ENCODE measurements at places on chromosomes 13 and 19. TPM values are rescaled to one million over a fixed set of nuclear protein-coding genes. Genes with fewer than 3 reads are reported as not detected.

CLIP3 gene
- 10.9 TPM for total RNA-seq

PSPN gene
- total RNA-seq, result 0.22 TPM

- H3K27me3 ChIP-seq, result no peaks in the 10 kb centered on the region
- DNase-seq, result no peak
- no peak overlapping the region for H3K27ac ChIP-seq
Measured at GRCh38 chr19:42200116-42200715, 17.3 kb downstream of the DEDD2 start.

GRCh38 chr13:67120872-67121531, 109.1 kb downstream of the PCDH9 start:
- no peak overlapping the region for H3K4me3 ChIP-seq
- DNase-seq, result no peak
- H3K27me3 ChIP-seq, result no peaks in the 10 kb centered on the region
- H3K36me3 ChIP-seq, result no peaks in the 10 kb centered on the region

GRCh38 chr13:33108620-33109019, 92.4 kb downstream of the KL start:
- peaks cover 35% of the 10 kb centered on the region for H3K36me3 ChIP-seq
- no peak overlapping the region for H3K4me3 ChIP-seq
- peak; percentile 85 for DNase-seq
- H3K27me3 ChIP-seq, result no peaks in the 10 kb centered on the region
- peaks cover 51% of the 10 kb centered on the region for H3K4me1 ChIP-seq

NUDT19 gene
- total RNA-seq, result 19.5 TPM

IL4I1 gene
- total RNA-seq, result not detected

ZNF729 gene
- total RNA-seq, result not detected

DNA sequence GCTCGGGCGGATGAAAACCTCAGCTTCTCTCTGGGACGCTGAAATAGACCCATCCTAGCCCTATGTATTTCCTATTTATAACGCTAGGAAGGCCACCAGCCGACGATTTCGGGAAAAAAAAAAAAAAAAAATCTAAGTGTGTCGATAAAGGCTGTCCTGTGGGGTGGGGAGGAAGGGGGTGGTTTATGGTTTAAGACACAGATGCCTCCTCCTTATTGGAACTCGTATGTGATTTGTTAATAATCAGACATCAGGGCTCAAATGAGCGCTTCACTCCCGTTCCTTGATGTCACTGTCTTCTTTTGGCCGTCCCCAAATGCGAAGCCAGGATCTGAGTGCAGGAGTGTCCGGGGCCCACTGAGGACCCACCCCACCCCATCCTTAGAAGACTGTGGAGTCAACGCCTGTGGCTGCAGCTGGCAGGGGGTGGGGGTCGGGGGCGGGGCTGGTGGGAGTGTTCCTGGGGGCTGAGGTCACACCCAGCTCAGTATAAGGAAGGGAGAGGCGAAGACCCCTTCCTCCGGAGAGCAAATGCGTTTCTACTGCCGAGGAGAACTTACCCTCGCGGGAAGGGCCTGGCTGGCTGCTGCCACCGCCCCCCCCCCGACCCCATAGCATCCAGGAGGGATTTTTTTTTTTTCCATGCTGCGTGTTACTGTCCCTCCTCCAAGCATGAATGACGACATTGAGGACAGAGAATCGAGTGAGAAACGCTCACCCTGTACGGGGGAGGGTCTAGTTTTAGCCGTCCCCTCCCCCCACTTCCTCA, 971 bp downstream of the ATCAY start:
- no peak overlapping the region for H3K4me3 ChIP-seq
- peaks cover 33% of the 10 kb centered on the region for H3K27me3 ChIP-seq
- DNase-seq, result no peak

- no peak overlapping the region for H3K4me3 ChIP-seq
- H3K27ac ChIP-seq, result no peak overlapping the region
- no peaks in the 10 kb centered on the region for H3K36me3 ChIP-seq
- DNase-seq, result no peak
Measured at GRCh38 chr19:33688171-33688992, 66.6 kb downstream of the CHST8 start.

DNA sequence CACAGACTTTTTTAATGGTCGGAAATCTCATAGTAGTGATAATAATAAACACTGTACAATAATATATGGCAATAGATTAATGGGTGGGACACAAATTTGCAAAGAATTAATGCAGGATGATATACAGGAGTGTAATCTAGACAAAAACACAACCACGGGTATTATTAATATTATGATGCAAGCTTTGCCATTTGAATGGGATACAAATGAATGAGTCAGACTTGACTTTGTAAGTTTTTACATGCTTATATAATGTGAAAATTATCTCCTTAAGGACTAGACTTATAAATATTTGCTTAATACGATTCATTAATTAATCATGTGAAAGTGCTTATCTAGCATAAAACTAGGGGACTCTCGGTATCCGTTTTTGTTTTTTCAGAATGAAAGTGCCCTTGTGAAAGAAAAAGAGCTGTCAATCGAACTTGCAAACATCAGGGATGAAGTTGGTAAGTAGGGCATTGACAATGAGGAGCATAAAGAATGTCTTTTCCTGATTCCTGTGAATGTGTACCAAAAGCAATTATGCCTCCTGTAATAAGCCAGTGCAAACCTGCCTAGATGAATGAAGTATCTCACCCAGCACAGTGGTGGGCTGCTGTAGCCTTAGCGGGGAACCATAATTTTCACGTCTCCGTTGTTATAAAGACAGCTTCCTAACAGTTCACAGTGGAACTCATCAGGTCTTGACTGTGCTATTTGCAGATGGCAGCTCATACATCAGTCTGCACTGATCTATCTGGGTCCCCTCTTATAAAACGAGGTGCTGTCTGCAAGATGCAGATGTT, 155.7 kb downstream of the SLC7A1 start:
- no peaks in the 10 kb centered on the region for H3K27me3 ChIP-seq
- H3K4me1 ChIP-seq, result peaks cover 41% of the 10 kb centered on the region
- H3K4me3 ChIP-seq, result no peak overlapping the region
- DNase-seq, result peak; percentile 67

CGB1 gene
- total RNA-seq, result 4.2 TPM

GRCh38 chr13:45737571-45738017, 35.5 kb downstream of the CBY2 start:
- H3K4me1 ChIP-seq, result no peaks in the 10 kb centered on the region
- H3K36me3 ChIP-seq, result no peaks in the 10 kb centered on the region
- peaks cover 16% of the 10 kb centered on the region for H3K27me3 ChIP-seq
- H3K4me3 ChIP-seq, result no peak overlapping the region
- no peak overlapping the region for H3K27ac ChIP-seq

GRCh38 chr19:14405380-14405757, 13.8 kb downstream of the DDX39A start:
- no peak for DNase-seq
- no peaks in the 10 kb centered on the region for H3K4me1 ChIP-seq
- no peak overlapping the region for H3K4me3 ChIP-seq
- H3K27me3 ChIP-seq, result no peaks in the 10 kb centered on the region
- H3K36me3 ChIP-seq, result peaks cover 34% of the 10 kb centered on the region

Data from GM23248 (cell line).